A549 treated with CORT108297 at 1 μM for 4 hours (cell line): ENCODE measurements at places on chromosomes 5 and 9. TPM values are rescaled to one million over a fixed set of nuclear protein-coding genes. Genes with fewer than 3 reads are reported as not detected.

LHX2 gene
- 2.8 to 6.0 TPM (median 4.7 TPM) in 5 replicates for total RNA-seq

GBGT1 gene
- 1.3 to 3.0 TPM (median 2.6 TPM) in 5 replicates for total RNA-seq

SAXO1 gene
- not detected in 5 replicates for total RNA-seq

TRIM7 gene
- total RNA-seq: 30.9 to 45.8 TPM (median 43.5 TPM) in 5 replicates

SPAG8 gene
- 0.44 to 0.64 TPM (median 0.58 TPM) in 5 replicates for total RNA-seq

MYOZ3 gene
- 0.06 to 0.31 TPM (median 0.15 TPM) in 4 of 5 replicates, not detected in the other for total RNA-seq

APBA1 gene
- total RNA-seq: 0.11 to 0.29 TPM (median 0.14 TPM) in 5 replicates

DND1 gene
- total RNA-seq: 0.44 to 1.0 TPM (median 0.92 TPM) in 5 replicates

DBH gene
- not detected in 5 replicates for total RNA-seq

INPP5E gene
- total RNA-seq: 12.6 to 22.4 TPM (median 21.8 TPM) in 5 replicates

SHOC1 gene
- not detected in 5 replicates for total RNA-seq

TLX3 gene
- not detected in 5 replicates for total RNA-seq

SYNPO gene
- 23.3 to 30.9 TPM (median 28.2 TPM) in 5 replicates for total RNA-seq

SH3TC2 gene
- 0.35 to 0.58 TPM (median 0.36 TPM) in 5 replicates for total RNA-seq

WDR31 gene
- 0.95 to 1.4 TPM (median 1.1 TPM) in 5 replicates for total RNA-seq

RBM18 gene
- total RNA-seq: 14.4 to 20.8 TPM (median 19.6 TPM) in 5 replicates

BAAT gene
- 0.33 to 0.60 TPM (median 0.41 TPM) in 5 replicates for total RNA-seq

ZCCHC9 gene
- 26.2 to 30.4 TPM (median 26.8 TPM) in 5 replicates for total RNA-seq

SPATA31A1 gene
- not detected in 5 replicates for total RNA-seq

CDKN2B-AS1 gene
- not detected in 5 replicates for total RNA-seq

CCNO gene
- 5.2 to 9.9 TPM (median 9.5 TPM) in 5 replicates for total RNA-seq

TMEM232 gene
- 0.14 to 0.46 TPM in 2 of 5 replicates, not detected in the others for total RNA-seq

INSL4 gene
- 14.2 to 17.2 TPM (median 16.6 TPM) in 5 replicates for total RNA-seq

PCDHB15 gene
- total RNA-seq: 0.02 to 0.07 TPM (median 0.06 TPM) in 3 of 5 replicates, not detected in the others

CTXN3 gene
- total RNA-seq: not detected in 5 replicates
